ENCODE measurements at places on chromosomes 2 and 18.

DNA sequence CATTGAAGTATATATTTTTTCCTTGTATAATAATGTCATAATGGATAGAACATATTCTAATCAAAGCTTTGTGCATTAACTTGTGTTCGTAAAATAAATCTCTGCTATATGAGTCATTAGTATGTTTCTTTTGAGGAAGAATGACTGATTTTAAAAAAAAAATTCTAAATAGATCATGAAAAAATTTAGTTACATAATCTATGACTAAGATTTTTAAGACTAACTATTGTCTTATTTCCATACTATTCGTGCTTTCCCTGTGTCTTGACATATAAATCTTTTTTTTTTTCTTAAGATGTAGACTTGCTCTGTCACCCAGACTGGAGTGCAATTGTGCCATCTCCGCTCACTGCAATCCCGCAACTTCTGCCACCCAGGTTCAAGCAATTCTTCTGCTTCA is 226.1 kb downstream of the DSEL start:
- no peak for DNase-seq

- DNase-seq, result no peak
Observed at GRCh38 chr2:174693344-174693743, 70.9 kb downstream of the CHRNA1 start.

DNA sequence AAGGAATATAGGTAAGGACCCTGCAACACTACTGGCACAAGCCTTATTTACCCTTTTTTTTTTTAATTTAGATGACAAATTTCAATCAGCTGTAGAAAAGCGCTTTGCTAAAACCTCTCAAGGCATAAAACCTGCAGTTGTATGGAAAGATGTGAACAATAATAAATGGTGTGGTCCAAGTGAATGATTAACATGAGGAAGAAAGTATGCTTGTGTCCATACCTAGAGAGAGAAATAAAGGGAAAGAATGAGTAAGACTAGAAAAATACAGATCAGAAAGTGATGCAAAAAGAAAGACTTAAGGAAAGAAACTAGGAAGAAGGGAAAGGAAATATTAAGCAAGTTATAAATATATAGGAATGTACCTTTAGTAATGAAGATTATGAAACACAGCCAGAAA is 119.2 kb upstream of the SCN7A start:
- DNase-seq, result no peak

GRCh38 chr18:43022874-43023273 is 92.6 kb downstream of the RIT2 start:
- DNase-seq, result no peak

- DNase-seq, result no peak
Observed at GRCh38 chr18:4510711-4511110, 55.6 kb upstream of the DLGAP1 start.

GRCh38 chr2:182744490-182744889 is 28.4 kb downstream of the DNAJC10 start:
- DNase-seq, result no peak

Measured in CD4-positive, alpha-beta T cell treated with Interleukin-12 subunit alpha and Interleukin-12 subunit beta, for 1 hour (primary cell).